ENCODE measurements at places on chromosomes 1 and 21. TPM values are rescaled to one million over a fixed set of nuclear protein-coding genes. Genes with fewer than 3 reads are reported as not detected.

Gene CNKSR1
- total RNA-seq: not detected

Gene ACTA1
- total RNA-seq: not detected

Gene TIE1
- not detected for total RNA-seq

Gene EVI5
- 43.5 TPM for total RNA-seq

Gene ARTN
- 1.9 TPM for total RNA-seq

Gene PDE4B
- 26.8 TPM for total RNA-seq

Gene CLDN19
- total RNA-seq: not detected

Gene LAPTM5
- total RNA-seq: 0.97 TPM

Gene ARHGEF16
- not detected for total RNA-seq

Gene SLC44A5
- total RNA-seq: 0.49 TPM

Gene PPT1
- total RNA-seq: 38.8 TPM

Gene STYXL2
- 0.36 TPM for total RNA-seq

Gene HCRTR1
- total RNA-seq: not detected

Gene TLR5
- 0.81 TPM for total RNA-seq

Gene NPR1
- under 0.01 TPM for total RNA-seq

Gene ANGPTL7
- 0.12 TPM for total RNA-seq

Gene SLC5A9
- not detected for total RNA-seq

Gene SLC30A10
- not detected for total RNA-seq

Gene MPL
- not detected for total RNA-seq

Gene RNU1-3
- under 0.01 TPM for total RNA-seq

Gene NPPA
- total RNA-seq: not detected

Gene CSF1
- total RNA-seq: 161 TPM

Gene TMEM54
- 13.6 TPM for total RNA-seq

Gene GJB5
- not detected for total RNA-seq

Gene ITPKB
- 13.8 TPM for total RNA-seq

Gene KCNA2
- total RNA-seq: not detected

Gene TCEANC2
- 3.1 TPM for total RNA-seq

Gene IL19
- total RNA-seq: not detected

Gene KLF17
- total RNA-seq: not detected

Gene SLAMF8
- 0.49 TPM for total RNA-seq

Gene RGS8
- total RNA-seq: 0.16 TPM

Gene HJV
- total RNA-seq: not detected

Gene S100A7
- not detected for total RNA-seq

Gene TP73
- not detected for total RNA-seq

Gene PADI3
- total RNA-seq: 0.12 TPM

Gene PLA2G2C
- not detected for total RNA-seq

All from hair follicle dermal papilla cell (primary cell).